ENCODE measurements at places on chromosomes 3 and 15. TPM values are rescaled to one million over a fixed set of nuclear protein-coding genes. Genes with fewer than 3 reads are reported as not detected.

The RAB7A gene
- total RNA-seq = 168 TPM

- no peak for DNase-seq
Observed at GRCh38 chr15:35755237-35755802, 209.4 kb upstream of the DPH6 start.

GRCh38 chr3:119417771-119418512, 45.5 kb downstream of the TMEM39A start:
- no peak for DNase-seq

DNA sequence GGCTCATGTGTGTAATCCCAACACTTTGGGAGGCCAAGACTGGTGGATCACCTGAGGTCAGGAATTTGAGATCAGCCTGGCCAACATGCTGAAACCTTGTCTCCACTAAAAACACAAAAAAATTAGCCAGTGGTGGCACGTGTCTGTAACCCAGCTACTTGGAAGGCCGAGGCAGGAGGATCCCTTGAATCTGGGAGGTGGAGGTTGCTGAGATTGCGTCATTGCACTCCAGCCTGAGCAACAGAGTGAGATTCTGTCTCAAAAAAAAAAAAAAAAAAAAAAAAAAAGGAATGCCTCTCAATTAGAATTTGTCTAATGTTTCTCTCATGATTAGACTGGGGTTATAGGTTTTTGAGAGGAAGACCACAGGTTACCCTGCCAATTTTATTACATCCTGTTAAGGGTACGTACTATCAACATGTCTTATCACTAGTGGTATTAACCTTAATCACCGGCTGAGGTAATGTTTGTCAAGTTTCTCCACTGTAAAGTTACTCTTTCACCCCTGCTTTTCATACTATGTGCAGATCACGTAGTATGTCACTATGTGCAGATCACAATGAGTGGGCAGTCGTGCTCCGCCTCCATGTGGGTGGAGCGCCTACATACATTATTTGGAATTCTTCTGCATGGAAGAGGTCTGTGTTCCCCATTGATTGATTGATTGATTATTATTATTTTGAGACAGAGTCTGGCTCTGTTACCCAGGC, 6.2 kb upstream of the RPAP1 start:
- DNase-seq = no peak

DNA sequence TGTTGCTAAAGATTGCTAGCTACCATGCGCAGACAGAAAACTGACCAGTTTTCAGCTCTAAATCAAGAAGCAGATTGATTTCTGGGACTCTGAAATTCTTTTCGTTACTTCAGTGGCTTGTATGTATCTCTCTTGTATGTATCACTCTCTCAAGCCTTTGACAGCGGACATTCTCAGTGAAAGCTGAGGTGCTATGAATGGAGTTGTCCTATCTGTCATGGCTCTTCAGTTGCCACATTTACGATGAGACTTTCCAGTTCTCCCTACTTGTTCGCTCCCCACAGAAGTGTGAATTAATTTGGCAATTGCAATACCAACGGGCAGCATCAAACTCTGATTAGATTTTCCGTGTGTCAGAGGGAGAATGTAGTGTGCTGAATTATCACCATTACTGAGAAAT, 432.4 kb downstream of the GRM7 start:
- no peak for DNase-seq

DNA sequence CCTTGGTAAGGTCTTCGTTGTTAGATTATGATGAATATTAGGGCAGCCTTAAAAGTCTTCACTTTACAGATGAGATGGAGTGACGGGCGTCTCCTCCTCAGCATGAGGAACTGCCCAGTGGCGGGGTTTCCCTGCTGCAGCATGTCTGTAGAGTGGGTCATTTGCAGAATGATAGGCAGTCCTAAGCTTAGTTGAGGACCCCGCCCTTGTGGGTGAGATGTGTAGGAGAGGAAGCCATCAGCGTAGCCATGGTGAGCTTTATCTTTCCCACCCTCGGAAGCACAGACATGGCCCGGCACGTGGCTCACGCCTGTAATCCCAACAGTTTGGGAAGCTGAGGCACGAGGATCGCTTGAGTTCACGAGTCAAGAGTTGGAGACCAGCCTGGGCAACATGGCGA, 877 bp downstream of the NIT2 start:
- peak; percentile 38 for DNase-seq

The KNG1 gene
- total RNA-seq = not detected

DNA sequence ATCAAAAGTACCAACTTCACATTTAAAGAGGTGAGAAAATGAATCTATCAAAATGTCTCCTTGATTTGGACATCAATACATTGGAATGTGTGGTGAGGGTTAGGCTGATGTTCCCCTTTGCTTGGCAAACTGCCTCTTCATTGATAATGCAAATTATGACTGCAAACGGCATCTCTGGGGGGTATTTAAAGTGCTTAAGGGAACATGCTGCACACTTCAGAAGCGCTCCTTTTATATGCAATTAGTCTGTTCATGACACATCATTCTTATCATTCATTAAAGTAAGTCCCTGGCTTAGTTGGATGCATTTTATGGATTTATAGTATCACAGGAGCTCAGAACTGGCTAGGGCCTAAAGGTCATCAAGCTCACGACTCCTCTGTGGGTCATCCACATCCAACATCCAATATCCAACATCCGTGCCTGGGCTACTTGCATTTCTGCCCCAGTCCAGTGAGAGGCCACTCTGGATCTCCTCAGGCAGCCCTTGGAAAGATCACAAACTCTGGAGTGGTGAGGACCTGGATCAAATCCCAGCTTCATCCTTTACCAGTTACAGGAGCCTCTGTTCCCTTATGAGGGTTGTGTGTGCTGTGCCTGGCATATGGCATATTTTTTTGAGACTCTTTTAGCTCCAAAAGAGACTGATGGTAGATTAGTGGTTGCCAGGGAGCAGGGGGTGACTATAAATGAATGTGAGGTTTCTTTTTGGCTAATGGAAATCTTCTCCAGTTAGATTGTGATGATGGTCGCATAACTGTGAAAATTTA, 136.8 kb upstream of the FOXB1 start:
- DNase-seq = peak; percentile 92

The SLC7A14 gene
- total RNA-seq = 0.10 TPM

The PTX3 gene
- 5.4 TPM for total RNA-seq

DNA sequence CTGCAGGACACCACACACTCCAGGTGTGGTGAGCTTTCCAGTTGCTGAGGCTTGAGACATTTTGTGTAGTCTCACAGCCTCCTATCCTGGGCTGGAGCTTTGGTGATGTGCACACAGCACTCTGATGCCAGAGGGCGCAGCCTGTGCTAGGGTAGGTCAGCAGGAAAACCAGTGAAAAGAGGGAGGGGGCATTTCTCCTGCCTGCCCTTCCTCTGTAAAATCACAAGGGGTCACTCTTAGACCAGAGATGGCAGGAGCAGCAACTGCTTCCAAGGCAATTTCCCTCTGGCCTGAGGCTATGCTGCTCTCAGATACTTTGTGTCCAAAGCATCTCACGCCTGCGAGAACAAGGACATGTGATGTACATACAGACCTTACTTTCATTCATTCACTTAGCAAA, 16.5 kb upstream of the MUSTN1 start:
- peak; percentile 66 for DNase-seq

Measured in G401 (cell line).